ENCODE measurements at places on chromosomes 1 and 21.

DNA sequence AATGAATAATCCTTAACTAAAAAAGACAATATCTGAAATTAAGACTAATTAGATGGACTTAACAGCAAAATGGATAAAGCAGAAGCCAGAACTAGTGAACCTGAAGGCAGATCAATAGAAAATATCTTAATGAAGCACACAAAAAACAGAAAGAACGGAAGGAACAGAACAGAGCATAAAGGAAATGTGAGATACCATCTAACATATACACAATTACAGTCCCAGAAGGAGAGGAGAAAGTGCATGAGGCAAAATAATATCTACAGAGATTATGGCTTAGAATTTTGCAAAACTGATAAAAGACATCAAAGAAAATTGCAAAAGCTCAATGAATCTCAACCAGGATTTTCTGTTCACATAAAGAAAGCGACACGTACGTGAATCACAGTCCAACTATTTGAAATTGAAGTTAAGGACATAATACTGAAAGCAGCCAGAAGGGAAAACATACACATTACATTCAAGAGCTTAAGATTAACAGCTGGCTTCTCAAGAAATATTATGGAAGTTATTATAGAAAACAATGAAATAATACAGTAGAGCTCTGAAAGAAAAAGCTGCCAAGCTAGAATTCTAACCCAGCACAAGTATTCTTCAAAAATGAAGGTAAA lies 182.0 kb downstream of the CDC42BPA start:
- DNase-seq = no peak

GRCh38 chr1:47569681-47570470 lies 132.0 kb downstream of the FOXD2 start:
- DNase-seq = peak; percentile 90

GRCh38 chr1:94194079-94194865 lies 43.1 kb downstream of the ARHGAP29 start:
- DNase-seq = no peak

DNA sequence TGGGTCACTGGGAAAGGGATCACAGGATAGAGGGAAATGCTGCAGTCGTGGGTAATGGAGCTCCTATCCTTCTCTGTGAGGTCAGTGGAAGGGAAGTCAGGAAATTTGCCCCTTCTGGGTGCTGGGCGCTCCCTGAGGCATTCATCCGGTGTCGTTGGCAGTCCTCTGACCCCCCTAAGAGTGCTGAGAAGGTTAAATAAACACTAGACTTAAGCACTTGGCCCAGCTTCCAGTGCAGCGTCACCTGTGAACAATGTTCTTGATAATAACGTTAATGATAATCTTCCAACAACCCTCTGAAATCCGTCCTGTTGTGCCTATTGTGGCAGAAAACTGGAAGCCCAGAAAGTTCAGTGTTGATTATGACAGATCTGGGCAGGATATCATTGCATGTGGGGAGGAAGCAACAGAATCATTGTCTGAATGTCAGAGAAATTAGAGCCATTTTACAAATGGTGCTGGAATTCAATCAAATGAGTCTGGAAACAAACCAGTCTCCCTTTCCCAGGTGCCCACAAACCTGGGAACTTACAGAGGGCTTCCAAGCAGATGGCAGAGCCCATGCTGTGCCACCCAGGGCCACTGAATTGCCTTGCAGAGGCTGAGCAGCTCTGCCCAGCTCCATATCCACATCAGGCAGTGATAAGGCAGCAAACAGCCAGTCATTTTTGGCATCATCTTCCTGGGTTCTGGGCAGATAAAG lies 216.8 kb downstream of the KAZN start:
- no peak for DNase-seq

- DNase-seq = no peak
Measured at GRCh38 chr1:180947901-180948640, 35.4 kb downstream of the KIAA1614 start.

GRCh38 chr1:29425631-29426030 lies 189.3 kb downstream of the PTPRU start:
- no peak for DNase-seq

DNA sequence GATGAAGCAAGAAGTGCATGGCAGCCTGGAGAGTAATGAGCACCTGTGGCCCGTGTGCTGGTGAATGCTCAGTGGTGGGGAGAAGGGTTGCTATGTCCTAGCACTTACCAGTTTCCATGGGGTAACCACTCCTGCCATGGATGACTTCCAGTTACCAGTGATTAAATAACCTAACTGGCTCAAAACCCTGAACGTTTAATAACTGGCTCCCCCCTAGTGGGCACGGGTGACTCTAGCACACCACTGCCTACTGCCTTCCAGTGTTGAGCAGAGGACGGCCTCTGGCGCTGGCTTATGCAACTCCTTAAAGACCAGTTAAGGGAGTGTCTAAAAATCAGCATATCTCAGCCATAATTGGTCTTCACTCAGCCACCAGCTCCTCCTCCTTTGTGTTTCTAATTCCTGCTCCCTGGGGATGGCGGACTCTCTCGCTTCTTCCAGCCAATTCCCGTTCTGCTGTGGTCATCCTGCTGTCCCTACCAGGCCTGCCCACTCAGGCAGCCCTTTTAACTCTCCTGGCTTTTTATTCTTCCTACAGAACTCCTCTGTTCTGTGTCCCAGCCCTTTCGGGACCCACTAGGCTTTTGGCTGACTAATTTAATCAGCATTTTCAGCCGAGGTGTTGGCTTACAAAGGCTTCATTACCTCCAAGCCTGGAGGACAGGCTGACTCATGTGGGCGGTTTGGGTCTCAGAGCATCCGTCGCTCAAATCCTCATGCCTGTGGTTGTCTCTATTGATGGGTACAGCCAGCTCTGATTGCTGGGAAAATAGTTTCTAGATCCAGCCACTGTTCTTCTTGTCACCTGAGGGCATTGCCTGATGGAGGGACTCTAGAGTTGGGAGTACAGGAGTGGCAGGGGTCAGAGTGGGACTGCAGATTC lies 332.4 kb downstream of the CAMTA1 start:
- peak; percentile 85 for DNase-seq
